ENCODE measurements at places on chromosomes 3 and 15. TPM values are rescaled to one million over a fixed set of nuclear protein-coding genes. Genes with fewer than 3 reads are reported as not detected.
A peak's percentile ranks its signal among the peaks of the same experiment; 100 is the strongest.

Gene CYP8B1
- polyA plus RNA-seq, result 0.75 TPM

Gene BCHE
- 59.6 TPM for polyA plus RNA-seq

Gene DLL4
- polyA plus RNA-seq, result 12.3 TPM

Gene TCTA
- 23.7 TPM for polyA plus RNA-seq

Gene UBA7
- 60.4 TPM for polyA plus RNA-seq

Gene TM4SF18
- polyA plus RNA-seq, result 6.6 TPM

Gene MAP6D1
- 1.5 TPM for polyA plus RNA-seq

Gene PLOD2
- 92.2 TPM for polyA plus RNA-seq

Gene ACAD9
- 33.1 TPM for polyA plus RNA-seq

Gene TMCO5A
- polyA plus RNA-seq, result not detected

Gene AADAC
- polyA plus RNA-seq, result 147 TPM

Gene NTRK3
- polyA plus RNA-seq, result 3.1 TPM

Gene HYAL1
- 2.1 TPM for polyA plus RNA-seq

Gene PLD1
- polyA plus RNA-seq, result 87.6 TPM

- DNase-seq, result peak; percentile 73
These were observed 2.8 kb downstream of the FURIN start for GRCh38 chr15:90871139-90871715.

DNA sequence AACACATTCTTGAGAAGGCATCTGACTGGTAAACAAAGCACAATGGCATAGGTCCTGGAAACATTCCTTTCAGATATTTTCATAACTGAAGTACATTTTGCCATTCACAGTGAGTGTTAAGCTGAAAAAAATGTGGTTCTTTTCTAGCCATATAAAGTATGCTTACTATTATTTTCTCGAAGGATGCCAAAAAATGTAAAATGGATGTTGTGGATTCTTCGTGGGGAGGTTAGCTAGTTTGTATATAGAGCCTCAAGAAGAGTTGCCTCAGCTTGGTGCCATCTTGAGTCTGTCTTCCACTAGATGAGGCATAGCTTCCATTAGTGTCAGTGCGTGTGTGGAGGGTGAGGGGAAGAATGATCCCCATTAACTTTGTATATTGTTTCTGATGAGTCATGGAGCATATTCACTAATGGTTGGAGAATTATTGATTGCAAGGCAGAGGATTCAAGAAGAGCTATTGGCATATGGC lies 4.1 kb downstream of the MBNL1 start:
- peak; percentile 33 for DNase-seq

GRCh38 chr3:134567605-134568004 lies 81.7 kb downstream of the CEP63 start:
- DNase-seq, result no peak

GRCh38 chr3:195440379-195440778 lies 2.4 kb downstream of the ACAP2 start:
- DNase-seq, result no peak

DNA sequence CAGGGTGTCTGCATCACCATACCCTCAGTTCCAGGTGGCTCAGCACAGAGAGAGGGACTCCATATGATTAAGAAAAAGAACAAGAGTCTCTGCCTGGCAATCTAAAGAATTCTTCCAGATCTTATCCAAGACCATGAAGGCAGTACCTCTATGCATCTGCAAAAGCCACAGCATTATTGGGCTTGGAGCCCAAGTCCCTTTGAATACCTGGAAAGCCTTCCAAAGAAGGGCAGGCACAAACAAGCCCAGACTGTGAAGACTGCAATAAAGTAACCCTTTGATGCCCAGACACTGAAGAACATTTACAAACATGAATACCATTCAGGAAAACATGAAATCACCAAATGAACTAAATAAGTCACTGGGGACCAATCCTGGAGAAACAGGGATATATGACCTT lies 60.9 kb upstream of the DIPK2A start:
- DNase-seq, result no peak

DNA sequence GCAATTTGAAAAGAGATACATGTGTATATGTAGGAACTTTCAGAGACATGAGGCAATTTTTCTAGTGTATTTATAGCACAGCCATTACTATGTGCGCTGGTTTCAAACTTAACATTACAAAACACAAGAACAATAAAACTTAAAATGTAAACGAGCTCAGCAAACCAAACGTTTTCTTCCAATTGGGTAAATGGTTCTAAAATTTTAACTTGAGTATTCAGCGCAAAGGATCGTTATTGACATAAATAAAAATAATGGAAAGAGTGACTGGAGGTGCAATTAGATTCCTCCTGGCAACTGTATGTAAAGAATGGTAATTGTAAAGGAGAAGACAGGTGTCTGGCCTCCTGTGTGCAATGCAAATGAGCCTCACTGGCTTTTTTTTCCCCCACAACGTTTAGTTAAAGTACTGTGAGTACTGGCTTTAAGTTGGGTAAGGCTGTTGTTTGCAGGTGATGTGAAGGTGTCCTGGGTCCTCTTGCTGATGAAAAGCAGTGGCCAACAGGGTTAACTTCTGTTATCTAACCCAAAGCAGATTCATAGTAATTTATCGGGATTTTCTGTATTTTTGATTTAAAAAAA lies 14.1 kb upstream of the GADL1 start:
- no peak for DNase-seq

DNA sequence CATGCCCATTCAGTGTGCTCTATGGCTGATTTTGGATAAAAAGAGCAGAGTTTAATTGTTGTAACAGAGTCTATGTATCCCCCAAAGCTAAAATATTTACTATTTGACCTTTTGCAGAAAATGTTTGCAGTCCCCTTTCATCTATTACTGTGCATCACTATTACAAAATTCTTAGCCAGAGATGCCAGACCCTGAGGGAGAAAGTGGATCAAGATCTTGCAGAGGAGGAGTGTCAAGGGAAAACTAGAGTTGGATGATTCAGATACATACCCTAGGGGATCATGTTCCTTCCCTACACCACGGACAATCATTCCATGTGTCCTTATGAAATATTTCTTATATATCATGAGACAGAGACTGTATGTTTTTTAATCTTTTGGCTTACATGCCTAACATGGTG lies 68.6 kb upstream of the TPRG1 start:
- no peak for DNase-seq

- DNase-seq, result no peak
These were observed 172.1 kb downstream of the TBC1D2B start for GRCh38 chr15:77905301-77905920.

- DNase-seq, result no peak
These were observed 39.8 kb downstream of the BLM start for GRCh38 chr15:90756916-90757315.

GRCh38 chr3:172021164-172021563 lies 18.2 kb upstream of the FNDC3B start:
- DNase-seq, result no peak

- peak; percentile 43 for DNase-seq
These were observed 60.1 kb downstream of the UACA start for GRCh38 chr15:70703096-70703878.

GRCh38 chr3:40583691-40584090 lies 58.9 kb downstream of the ZNF621 start:
- no peak for DNase-seq

DNA sequence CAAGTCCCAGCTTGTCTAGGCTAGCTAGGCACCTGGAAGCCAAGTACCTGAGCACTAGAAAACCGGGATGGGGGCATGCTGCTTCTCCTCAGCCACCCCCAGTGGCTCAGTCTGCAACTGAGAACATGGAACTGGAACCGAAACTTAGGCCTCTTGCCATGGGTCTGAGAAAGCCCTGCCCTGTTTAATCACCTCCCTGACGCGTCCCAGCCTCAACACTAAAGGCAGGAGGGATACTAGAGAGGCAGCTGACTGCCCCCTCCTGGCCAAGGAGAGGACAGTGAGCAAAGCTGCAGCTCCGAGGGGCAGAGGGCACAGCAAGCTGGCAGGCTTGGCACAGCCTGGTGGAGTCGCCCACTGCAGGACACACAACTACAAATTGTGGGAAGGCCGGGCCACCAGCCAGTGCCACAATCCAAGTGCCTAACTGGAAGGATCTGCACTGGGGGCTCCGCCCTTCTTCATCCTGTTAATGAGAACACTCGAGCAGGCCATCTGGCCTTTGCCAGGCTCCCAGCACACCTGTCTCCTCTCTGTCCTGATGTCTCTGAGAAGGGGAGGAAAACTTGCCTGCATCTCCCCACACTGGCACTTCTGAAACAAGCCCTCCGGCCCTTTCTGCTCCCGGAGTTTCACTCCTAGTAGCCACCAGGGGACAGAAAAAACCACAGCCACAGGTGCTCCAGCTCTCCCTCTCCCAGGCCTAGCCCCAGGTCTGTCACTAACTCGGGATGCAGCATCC lies 53.7 kb downstream of the BDH1 start:
- DNase-seq, result no peak

GRCh38 chr15:70778258-70779076 lies 15.1 kb upstream of the UACA start:
- DNase-seq, result no peak

- DNase-seq, result no peak
These were observed 17.7 kb upstream of the CCR9 start for GRCh38 chr3:45868650-45869049.

DNA sequence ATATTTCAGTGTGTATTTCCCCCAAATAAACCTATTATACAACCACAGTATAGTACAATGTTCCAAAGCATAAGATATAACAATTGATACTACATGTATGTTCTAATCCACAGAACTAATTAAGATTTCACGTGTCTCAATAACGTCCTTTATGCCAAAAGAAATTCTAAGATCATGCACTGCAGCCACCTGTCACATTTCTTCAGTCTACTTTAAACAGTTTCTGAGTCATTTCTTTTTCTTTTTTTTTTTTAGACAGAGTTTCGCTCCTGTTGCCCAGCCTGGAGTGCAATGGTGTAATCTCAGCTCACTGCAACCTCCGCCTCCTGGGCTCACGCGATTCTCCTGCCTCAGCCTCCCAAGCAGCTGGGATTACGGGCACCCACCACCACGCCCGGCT lies 190.2 kb downstream of the STAG1 start:
- no peak for DNase-seq

DNA sequence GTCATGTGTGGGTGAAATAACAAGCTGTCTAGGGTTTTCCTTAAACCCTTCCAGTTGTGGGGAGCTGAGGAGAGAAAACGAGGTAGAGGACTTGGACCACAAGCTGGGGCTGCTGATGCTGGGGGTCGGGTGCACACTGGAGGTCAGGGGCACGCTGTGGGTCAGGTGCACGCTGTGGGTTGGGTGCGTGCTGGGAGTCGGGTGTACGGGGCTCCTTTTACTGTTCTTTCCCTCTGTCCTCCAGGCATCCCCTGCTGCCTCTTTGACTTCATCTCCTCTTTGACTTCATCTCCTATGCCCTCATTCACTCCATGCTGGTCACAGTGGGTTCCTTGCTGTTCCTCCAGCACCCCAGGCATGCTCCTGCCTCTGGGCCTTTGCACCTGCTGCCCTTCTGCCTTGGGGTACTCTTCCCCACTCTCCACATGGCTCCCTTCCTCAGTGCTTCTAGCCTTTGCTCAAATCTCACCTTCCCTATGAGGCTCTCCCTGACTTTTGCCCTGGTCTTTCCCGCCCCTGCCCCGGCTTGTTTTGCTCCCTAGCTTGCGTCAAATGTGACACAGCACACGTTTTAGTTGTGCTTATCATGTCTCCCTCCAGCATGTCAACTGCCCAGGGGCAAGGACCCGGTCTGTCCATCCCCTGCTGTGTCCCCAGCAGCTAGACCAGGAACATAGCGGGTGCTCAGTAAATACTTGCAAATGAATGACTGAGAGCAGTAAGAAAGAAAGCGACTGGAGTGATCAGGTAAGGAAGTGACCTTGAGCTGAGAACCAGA lies 45.4 kb downstream of the WNT7A start:
- no peak for DNase-seq
